ENCODE measurements at places on chromosomes 2 and 18.

GRCh38 chr2:134693359-134694330, 25.2 kb downstream of the TMEM163 start:
- DNase-seq = no peak

- no peak for DNase-seq
Measured at GRCh38 chr2:95346231-95346737, 49.1 kb downstream of the KCNIP3 start.

GRCh38 chr2:95037384-95037839, 11.9 kb downstream of the MAL start:
- DNase-seq = no peak

- no peak for DNase-seq
Measured at GRCh38 chr2:44110444-44110843, 58.2 kb upstream of the PPM1B start.

GRCh38 chr18:58201733-58202730, 158.0 kb downstream of the NEDD4L start:
- no peak for DNase-seq

- DNase-seq = no peak
Measured at GRCh38 chr2:240300840-240301239, 134.6 kb upstream of the GPC1 start.

DNA sequence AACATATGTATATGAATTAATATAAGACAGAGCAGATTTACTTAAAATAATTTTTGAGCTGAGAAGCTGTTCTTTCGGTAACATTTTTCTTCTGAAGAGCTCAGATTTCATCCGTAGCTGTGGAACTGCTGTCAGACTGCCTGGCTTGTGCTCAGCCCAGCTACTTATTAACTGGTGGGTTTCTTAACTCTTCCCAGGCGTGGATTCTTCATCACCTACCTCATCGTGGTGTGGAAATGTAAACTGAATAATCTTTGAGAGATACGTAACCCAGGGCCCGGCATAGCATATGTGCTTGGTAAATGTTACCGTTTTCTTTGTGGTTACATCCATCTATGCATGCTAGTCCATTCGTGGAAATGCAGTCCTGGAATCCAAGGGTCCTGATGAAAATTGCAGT, 145.0 kb downstream of the MCFD2 start:
- DNase-seq = no peak

DNA sequence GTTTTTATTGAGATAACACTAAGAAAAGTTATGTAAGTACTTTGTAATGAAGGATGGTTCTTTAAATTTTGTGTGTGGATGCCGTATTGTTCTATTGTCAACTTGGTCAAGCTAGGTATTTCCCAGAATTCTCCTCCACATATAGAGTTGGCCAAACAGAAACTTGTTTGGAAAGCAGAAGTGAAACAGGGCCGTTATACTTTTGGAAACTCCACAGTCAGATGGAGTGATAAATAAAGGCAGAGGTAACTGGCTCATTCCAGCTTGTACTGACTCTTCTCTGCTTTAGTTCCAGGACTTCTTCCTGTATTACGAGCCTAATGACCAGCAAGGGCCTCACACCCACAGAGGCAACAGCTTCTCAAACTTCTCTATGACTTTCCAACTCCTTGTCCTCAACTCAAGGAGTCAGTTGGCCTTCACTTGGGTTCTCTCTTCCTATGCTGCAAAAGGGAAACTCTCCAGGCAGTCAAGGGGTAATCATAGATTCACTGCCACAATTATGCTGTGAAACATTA, 16.4 kb upstream of the STARD7 start:
- no peak for DNase-seq

DNA sequence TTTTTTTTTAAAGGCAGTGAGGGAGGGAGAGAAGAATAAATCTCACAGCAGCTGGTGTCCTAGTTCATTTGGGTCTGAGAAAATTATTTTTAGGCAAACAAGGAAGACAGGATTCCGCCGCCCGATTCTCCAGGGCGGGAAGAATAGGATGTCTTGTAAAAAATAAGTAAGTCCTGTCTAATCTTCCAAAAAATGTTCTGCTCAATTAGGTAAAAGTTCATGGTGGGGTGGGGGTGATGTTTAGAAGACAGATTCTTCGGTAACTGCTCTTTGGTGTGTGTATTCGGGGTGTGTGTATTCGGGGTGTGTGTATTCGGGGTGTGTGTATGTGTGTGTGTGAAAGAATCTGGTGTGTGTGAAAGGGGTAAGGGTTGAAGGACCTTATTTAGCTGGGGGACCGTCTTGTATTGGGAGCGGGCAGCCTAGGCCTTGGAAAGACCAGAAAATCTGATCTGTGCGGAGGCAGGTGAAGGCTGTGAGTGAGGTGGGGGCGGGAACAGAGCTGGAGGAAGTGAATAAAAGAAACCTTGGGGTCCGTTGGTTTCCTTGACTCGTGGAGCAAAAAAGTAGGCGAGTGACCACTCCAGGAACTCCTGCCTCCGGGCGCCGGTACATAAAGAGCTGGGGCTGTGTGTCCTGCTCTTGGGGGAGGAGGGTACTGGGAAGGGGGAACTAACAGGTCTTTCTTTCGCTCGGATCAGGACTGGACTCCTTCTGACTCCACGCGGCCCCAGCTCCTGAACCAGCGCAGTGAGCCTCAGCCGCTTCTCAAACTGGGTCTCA, 4.4 kb upstream of the PAX3 start:
- no peak for DNase-seq

DNA sequence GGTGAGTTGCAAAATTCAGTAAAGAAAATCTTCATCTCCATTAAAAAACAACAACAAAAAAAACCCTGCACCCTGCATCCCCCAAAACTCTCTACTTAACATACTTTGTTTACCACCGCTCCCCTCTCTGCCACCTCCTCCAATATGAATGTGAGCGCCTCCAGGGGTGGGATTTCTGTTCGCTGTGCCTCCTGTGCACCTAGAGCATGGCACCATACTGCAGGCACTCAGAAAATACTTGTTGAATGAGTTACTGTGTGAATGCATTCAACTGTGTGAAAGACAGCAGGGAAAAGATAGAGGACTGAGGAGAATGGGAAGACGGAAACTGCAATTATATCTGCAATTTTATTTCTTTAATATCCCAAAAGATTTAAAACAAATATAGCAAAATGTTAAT, 4.5 kb downstream of the CEBPZ start:
- no peak for DNase-seq

- DNase-seq = no peak
Measured at GRCh38 chr2:145558617-145559350, 1038.9 kb upstream of the ZEB2 start.

DNA sequence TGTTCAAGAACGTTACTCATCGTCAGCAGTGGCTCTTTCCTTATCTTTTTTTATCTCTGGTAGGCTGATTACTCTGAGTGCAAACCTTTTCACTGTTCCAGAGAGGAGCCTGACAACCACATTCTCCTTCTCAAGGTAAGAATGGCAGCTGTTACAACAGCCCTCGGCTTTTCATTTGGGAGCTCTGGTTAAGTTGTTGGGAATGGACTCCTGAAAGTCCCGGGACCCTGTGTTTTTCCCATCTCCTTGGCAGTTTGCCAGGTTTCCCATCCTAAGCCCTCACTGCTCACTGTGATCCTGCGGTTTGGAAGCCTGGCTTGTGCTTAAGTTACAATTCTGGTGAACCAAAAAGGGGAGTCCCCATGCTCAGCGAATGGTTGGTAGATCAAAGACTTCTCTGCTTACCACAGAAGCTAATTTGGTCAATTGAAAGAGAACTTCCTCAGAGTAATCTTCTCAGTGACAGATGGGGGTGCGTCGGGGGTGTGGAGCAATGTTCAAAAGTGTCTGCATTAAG, 122.3 kb downstream of the LYPD6B start:
- peak; percentile 50 for DNase-seq

GRCh38 chr18:29028560-29028959, 851.6 kb upstream of the CDH2 start:
- DNase-seq = no peak

Data from CD4-positive, alpha-beta memory T cell (primary cell).